ENCODE measurements at places on chromosomes 1 and 21.

DNA sequence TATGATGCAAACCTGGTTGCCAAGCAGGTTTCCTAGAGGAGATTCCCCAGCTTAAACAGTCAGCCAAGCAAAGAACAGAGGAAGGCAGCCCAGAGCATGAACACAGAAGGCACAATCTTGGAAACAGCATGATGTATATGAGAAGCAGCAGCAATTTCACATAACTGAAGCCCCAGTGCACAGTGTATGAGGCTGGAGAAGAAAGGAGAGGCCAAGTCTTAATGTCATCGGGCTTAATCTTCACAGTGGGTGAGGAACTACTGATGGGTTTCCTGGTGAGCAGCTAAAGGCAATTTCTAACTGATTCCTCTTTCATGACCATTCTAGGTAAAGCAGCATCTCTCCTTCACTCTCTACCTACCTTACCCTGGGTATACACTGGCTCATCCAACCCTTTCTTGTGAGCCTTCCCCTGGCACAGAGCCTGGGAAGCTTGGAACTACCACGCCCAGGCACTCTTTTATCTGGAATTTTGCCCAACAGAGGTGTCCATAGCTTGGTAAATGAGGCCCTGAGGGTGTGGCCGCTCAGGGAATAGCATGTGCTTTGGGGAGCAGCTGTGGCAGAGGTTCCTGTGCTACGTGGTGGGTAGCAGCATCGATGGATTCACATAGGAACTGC, 22.0 kb downstream of the FYB2 start:
- no peak for DNase-seq

DNA sequence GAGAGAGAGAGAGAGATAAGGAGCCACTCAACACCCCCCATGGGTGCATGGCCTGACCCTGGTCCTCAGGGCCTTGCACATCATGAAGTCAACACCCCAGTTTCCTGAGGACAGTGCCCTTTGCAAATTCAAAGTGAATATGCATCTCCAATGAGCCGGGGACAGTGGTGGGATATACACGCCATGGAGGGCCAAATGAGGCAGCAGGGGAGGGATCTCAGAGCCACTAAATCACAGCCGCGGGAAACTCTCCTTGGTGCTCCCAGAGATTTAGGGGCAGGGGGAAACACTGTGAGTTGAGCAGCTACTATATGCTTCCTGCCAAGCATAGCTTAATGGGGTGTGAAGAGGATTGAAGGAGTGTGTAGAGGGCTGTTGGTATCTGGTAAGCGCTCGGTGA, 35.5 kb downstream of the MATN1 start:
- DNase-seq = no peak

GRCh38 chr1:205480349-205480985, 24.0 kb upstream of the CDK18 start:
- DNase-seq = peak; percentile 79

- no peak for DNase-seq
Measured at GRCh38 chr1:154743526-154744036, 126.5 kb downstream of the KCNN3 start.

- no peak for DNase-seq
Measured at GRCh38 chr1:95309031-95309471, 75.0 kb downstream of the RWDD3 start.

- no peak for DNase-seq
Measured at GRCh38 chr1:188496506-188496905, 1667.8 kb downstream of the PLA2G4A start.

GRCh38 chr1:7625401-7625800, 145.7 kb upstream of the VAMP3 start:
- DNase-seq = no peak

DNA sequence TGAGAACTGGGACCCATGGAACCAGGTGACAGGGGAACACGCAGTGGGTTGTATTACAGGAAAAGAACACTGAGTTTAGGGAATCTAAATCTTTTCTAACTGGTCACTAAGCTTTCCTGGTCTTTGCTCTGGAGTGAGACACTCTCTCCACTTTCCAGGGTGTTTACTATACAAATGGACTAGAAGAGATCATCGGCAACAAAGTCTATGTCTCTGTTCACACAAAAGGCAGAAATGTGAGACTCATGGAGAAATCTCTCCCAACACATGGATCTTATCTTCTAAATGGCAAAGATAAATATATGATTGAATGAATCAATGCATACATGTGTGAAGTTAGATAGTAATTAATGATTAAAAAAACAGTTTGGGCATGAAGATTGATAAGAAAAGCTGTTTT, 101.6 kb upstream of the DPT start:
- no peak for DNase-seq

GRCh38 chr1:182930985-182931384, 22.0 kb downstream of the SHCBP1L start:
- no peak for DNase-seq

GRCh38 chr1:75412616-75413015, 198.3 kb downstream of the SLC44A5 start:
- no peak for DNase-seq

GRCh38 chr21:33481314-33481943, 1.7 kb upstream of the TMEM50B start:
- no peak for DNase-seq

GRCh38 chr1:30536530-30536929, 186.9 kb downstream of the MATN1 start:
- no peak for DNase-seq

DNA sequence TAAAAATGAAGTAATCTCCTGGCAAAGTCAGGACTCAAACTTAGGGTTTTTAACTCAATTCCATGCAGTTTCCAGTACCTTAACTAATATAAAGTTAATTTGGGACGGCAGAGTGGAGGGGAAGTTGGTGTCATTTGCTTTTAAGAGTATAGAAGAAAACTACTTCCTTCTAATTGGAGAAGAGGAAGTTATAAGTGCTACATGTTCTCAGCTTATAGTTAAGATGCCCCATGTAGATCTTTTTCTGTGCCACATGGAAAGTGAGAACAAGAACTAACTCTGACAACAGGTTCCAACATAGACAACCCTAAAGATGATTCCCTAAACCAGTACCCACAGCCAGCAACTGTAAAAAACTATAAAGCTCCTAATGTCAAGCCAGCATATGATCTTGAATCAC, 11.5 kb downstream of the RRAGC start:
- DNase-seq = no peak
